A549 treated with AZD2906 at 1 μM for 4 hours (cell line): ENCODE measurements at places on chromosomes 12 and 14. TPM values are rescaled to one million over a fixed set of nuclear protein-coding genes. Genes with fewer than 3 reads are reported as not detected.

The HOXC13 gene
- 21.9 to 37.4 TPM (median 26.0 TPM) in 5 replicates for total RNA-seq

The SRRM4 gene
- not detected in 5 replicates for total RNA-seq

The MYO1A gene
- total RNA-seq = 0.10 to 0.34 TPM (median 0.29 TPM) in 5 replicates

The REP15 gene
- 0.14 to 0.52 TPM (median 0.30 TPM) in 5 replicates for total RNA-seq

The TAPBPL gene
- 3.0 to 3.9 TPM (median 3.5 TPM) in 5 replicates for total RNA-seq

The KRT71 gene
- total RNA-seq = 0.02 to 0.09 TPM (median 0.05 TPM) in 3 of 5 replicates, not detected in the others

The FAR2 gene
- 0.14 to 0.37 TPM (median 0.22 TPM) in 3 of 5 replicates, not detected in the others for total RNA-seq

The PLEKHG7 gene
- total RNA-seq = not detected in 5 replicates

The ASPG gene
- 0.03 to 0.15 TPM (median 0.08 TPM) in 4 of 5 replicates, not detected in the other for total RNA-seq

The PLEK2 gene
- total RNA-seq = 16.7 to 18.8 TPM (median 17.4 TPM) in 5 replicates

The PIWIL1 gene
- total RNA-seq = 0.05 to 0.14 TPM in 2 of 5 replicates, not detected in the others

The SERPINA4 gene
- total RNA-seq = 0.03 to 0.09 TPM (median 0.05 TPM) in 4 of 5 replicates, not detected in the other

The SMCO2 gene
- total RNA-seq = 0.09 to 0.18 TPM (median 0.10 TPM) in 3 of 5 replicates, not detected in the others

The RTL1 gene
- 0.16 to 0.27 TPM (median 0.22 TPM) in 5 replicates for total RNA-seq

The TEAD4 gene
- total RNA-seq = 40.6 to 50.6 TPM (median 48.4 TPM) in 5 replicates

The NRL gene
- 0.74 to 1.1 TPM (median 0.98 TPM) in 5 replicates for total RNA-seq

The ADCY4 gene
- total RNA-seq = not detected in 5 replicates

The CABP1 gene
- total RNA-seq = 0.15 to 0.40 TPM (median 0.25 TPM) in 5 replicates

The ANO4 gene
- 0.07 to 0.20 TPM (median 0.10 TPM) in 5 replicates for total RNA-seq

The PTGDR gene
- total RNA-seq = not detected in 5 replicates

The GPR84 gene
- total RNA-seq = 0.05 to 0.11 TPM (median 0.08 TPM) in 3 of 5 replicates, not detected in the others

The KRT77 gene
- not detected in 5 replicates for total RNA-seq

The TAS2R9 gene
- not detected in 5 replicates for total RNA-seq

The LARP4 gene
- 34.5 to 48.9 TPM (median 40.0 TPM) in 5 replicates for total RNA-seq

The GLS2 gene
- 0.15 to 0.62 TPM (median 0.20 TPM) in 5 replicates for total RNA-seq

The SIX4 gene
- total RNA-seq = 1.5 to 2.7 TPM (median 2.5 TPM) in 5 replicates

The SOX5 gene
- total RNA-seq = not detected in 5 replicates

The PAPLN gene
- 4.6 to 5.1 TPM (median 4.6 TPM) in 5 replicates for total RNA-seq

The ENDOU gene
- total RNA-seq = 0.02 to 0.07 TPM (median 0.05 TPM) in 4 of 5 replicates, not detected in the other

The FAIM2 gene
- 0.01 to 0.13 TPM (median 0.03 TPM) in 3 of 5 replicates, not detected in the others for total RNA-seq

The STAB2 gene
- total RNA-seq = 0.01 TPM in 1 of 5 replicates, not detected in the others

The UNG gene
- total RNA-seq = 90.2 to 99.4 TPM (median 90.8 TPM) in 5 replicates

The APOLD1 gene
- total RNA-seq = 0.21 to 0.58 TPM (median 0.43 TPM) in 5 replicates

The HNF1A gene
- total RNA-seq = 3.6 to 4.9 TPM (median 4.6 TPM) in 5 replicates

The CNTN1 gene
- total RNA-seq = 36.2 to 57.2 TPM (median 51.1 TPM) in 5 replicates

The PHC1 gene
- 7.2 to 11.6 TPM (median 9.1 TPM) in 5 replicates for total RNA-seq

The BHLHE41 gene
- total RNA-seq = 0.41 to 1.6 TPM (median 0.63 TPM) in 5 replicates

The KRT83 gene
- 3.3 to 6.3 TPM (median 5.5 TPM) in 5 replicates for total RNA-seq

The NRDE2 gene
- 7.6 to 9.5 TPM (median 8.7 TPM) in 5 replicates for total RNA-seq

The OR4K2 gene
- total RNA-seq = not detected in 5 replicates

The RPL10L gene
- total RNA-seq = not detected in 5 replicates

The GPRC5D gene
- total RNA-seq = 0.40 TPM in 1 of 5 replicates, not detected in the others

The KCNC2 gene
- total RNA-seq = not detected in 5 replicates

The TRIM9 gene
- total RNA-seq = 10.8 to 13.5 TPM (median 12.4 TPM) in 5 replicates

The GLIPR1L2 gene
- 0.14 to 0.24 TPM (median 0.17 TPM) in 4 of 5 replicates, not detected in the other for total RNA-seq

The LRP1-AS gene
- not detected in 5 replicates for total RNA-seq

The RFLNA gene
- 0.09 to 0.16 TPM (median 0.13 TPM) in 4 of 5 replicates, not detected in the other for total RNA-seq

The RPS6KA5 gene
- total RNA-seq = 4.5 to 6.6 TPM (median 5.5 TPM) in 5 replicates

The SLCO1B1 gene
- total RNA-seq = 0.28 to 0.45 TPM (median 0.35 TPM) in 5 replicates

The FIGNL2 gene
- 0.21 to 0.29 TPM (median 0.28 TPM) in 5 replicates for total RNA-seq

The SERPINA1 gene
- total RNA-seq = 1.1 to 3.0 TPM (median 2.4 TPM) in 5 replicates

The NGB gene
- total RNA-seq = not detected in 5 replicates
